Occipital lobe (tissue), 3 donors: ENCODE measurements at places on chromosomes 16 and 17.
A peak's percentile ranks its signal among the peaks of the same experiment; 100 is the strongest.

DNA sequence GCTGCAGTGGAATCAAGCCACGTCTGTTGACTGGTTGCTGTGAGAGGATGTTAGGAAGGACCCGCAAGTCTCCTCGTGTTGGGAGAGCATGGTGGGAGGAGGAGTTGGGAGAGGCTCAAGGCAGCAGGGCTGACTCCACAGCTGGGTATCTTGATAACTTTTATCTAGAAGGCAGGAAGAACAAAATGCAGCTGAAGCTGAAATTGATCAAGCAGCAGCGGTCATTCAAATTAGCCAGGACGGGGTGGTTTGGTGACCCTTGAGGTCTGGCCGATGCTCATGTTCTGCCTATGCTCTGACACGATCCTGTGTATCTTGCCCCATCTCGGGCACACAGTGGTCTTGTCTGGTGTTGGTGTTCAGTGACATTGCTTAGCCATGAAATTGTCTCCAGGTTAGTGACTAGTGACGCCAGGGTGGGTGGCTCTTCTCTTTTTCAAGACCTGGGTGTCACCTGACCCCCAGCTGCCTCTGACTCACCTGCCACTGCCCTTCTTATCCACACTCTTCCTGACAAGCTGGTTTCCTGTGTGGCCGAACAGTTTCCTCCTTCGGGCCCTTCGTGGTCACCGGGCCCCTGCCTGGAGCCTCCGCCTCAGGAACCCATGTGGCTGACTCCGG, 19.1 kb downstream of the NPTX1 start:
- no peak for DNase-seq

GRCh38 chr17:40664582-40665333, at the start of gene KRT222:
Gene KRT222, minus strand, starts transcription at chr17:40665177. Its CDS starts 78 bp downstream, at chr17:40665099.
- no peak for DNase-seq

DNA sequence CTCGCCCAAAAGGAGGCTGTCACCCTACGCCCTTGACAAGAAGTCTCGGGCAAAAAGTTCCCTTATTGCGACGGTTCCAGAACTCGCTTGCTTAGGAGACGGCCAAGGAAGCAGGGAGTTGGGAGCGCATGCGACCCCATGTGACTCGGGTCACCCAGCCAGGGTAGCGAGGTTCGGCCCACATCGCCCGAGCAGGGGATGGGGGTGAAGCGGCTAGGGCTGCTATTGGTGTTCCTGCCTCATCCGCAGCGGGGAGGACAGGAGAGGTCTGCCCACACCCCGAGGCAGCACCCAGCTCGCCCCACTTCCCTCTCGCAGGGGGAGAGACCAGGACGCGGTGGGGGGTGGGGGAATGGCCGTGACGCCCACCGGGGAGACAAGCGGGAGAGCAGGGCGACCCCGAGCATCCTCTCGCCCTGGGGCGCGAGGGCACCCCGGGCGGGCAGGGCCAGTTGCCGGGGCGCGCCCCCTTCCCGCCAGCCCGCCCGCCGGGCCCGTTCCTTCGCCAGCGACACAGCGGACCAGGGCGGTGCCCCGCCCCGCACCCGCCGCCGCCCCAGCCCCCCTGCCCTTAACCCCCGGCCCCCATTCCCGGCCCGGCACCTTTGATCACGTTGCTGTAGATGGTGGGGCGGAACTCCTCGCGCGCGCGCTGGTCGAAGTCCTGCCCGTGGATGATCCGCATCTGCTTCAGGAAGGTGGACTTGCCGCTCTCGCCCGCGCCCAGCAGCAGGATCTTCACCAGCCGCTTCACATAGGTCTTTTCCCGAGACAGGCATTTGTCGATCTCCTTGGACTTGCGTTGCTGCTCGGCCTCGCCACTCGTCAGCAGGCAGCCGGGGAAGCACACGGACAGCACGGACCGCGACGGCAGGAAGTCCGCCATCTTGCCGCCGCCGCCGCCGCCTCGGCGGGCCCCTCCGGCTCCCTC, 567 bp downstream of the GNA13 start:
- peak; percentile 28 for DNase-seq

DNA sequence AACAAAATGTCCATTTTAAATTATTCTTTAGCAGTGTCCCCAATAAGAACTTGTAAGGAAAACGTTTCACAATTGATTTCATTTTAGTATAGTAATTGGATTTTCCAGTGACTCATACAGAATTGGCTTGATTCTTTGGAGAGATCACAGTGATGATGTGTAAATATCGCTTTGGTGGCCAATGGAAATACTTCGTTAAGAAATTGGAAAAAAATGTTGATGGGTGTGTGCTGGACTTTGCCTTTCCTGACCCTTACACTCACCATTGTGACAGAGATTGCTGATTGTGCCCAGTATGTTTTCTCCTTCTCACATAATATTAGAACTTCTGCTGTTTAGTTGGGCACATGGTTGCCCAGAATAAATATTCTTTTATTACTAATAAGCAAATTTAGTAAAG, 7.4 kb upstream of the EFCAB13 start:
- no peak for DNase-seq

DNA sequence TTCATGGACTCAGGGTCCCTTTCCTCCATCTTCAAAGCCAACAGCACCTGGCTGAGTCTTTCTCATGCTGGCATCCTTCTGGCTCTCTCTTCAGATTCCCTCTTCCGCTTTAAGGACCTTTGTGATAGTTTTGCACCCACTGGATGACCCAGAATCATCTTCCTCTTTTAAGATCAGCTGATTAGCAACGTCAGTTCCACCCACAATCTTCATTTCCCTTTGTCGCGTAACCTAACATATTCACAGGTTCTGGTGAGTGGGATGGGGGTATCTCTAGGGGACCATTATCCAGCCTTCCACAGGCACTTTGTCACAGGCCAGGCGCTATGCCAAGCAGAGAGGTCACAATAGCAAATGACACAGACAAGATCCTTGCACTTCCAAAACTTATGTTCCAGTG, 593.8 kb downstream of the MAF start:
- no peak for DNase-seq

DNA sequence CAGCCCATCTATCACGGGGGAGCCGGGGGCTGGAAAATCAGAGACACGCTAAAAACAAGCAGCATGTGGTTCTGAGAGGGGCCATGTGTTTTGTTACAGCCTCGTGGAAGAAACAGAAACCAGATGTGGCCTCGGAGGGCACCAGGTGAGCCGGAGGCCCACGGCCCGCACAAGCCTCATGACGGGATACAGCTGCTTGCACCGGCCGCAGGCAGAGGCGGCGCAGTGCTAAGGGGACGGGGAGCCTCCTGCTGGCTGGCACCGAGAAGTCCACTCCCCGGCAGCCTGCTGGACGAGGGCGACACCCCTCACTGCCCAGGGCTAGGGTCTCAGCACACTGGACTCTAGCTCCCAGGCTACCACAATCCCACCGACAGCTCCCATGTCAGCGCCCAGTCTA, 19.2 kb downstream of the NDUFAF8 start:
- DNase-seq, result no peak

DNA sequence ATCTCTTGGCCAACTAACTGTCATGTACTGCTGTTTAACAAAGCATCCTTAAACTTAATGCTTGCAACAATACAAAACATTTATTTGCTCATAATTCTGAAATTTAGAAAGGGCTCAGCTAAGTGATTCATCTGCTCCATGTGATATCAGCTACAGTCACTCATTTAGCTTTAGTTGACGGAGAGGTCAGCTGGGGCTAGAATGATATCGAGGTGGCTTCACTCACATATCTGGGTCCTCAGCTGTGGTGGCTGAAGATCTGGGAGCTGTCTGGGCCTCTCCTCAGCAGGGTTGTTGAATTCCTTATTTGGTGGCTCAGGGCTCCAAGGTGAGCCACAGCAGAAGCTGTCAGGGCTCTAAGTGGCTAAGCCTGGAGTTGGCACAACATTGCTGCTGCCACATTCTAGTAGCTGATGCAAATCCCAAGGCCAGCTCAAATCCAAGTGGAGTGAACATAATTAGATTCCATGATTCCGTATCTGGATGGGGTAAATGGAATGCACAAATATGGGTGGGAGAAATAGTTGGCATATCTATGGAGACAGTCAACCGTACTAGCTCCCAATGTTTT, 62.8 kb downstream of the HS3ST3A1 start:
- DNase-seq, result no peak

- DNase-seq, result peak; percentile 15
Observed at GRCh38 chr16:57084257-57084770, 8.1 kb upstream of the CPNE2 start.

- no peak for DNase-seq
Observed at GRCh38 chr17:35376245-35376644, 2.8 kb upstream of the SLFN11 start.

DNA sequence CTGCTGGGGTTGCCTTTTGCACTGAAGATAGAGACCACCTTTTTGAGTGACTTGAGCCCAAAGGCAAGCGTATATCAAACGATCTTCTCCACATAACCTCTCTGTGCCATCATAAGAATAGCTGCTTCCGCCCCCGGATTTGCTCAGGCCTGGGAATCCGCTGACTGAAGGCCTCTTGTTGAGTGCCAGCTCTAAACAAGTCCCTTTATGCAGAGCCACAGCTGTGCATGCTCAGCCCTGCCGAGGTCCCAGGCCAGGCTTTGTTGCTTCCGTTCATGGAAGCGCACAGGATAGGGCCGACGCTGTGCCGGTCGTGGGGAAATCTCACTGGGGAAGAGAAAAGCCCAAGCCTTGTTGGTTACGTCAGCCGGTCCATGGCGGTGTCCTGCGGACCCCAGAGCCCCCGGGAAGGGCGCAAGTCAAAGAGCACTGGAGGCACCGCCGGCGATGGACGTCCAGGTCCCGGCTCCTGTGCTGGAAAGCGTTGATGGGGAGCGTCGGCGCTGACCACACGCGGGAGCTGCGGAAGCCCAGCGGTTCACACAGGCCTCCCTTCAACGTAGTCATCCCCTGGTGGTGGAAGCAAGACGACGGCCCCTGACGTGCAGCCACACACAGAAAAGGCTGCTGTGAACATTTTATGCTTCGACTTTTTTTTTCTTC, 23.5 kb upstream of the RPL13 start:
- DNase-seq, result peak; percentile 66

DNA sequence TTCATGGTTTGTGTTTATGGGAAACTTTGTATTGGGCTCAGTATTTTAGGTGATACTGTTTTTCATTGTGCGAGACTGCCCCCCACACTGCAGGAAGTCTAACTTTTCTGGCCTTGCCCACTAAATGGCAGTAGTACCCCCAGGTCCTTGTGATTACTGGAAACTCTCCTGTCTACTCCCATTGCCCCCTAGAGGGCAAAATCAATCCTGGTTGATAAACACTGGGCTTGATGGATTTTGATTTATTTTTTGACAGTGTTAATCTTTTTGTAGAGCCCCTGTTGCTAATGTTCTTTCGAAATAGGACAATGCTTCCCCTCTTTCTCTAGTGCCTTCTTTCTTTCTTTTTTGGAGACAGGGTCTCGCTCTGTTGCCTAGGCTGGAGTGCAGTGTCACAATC, 15.5 kb downstream of the METTL9 start:
- no peak for DNase-seq

- no peak for DNase-seq
Observed at GRCh38 chr17:57388131-57388725, 131.9 kb downstream of the MSI2 start.

GRCh38 chr16:49788572-49788971, 67.3 kb downstream of the ZNF423 start:
- DNase-seq, result no peak
